Amniotic epithelial cell (primary cell): ENCODE measurements at places on chromosomes 11 and 22.

GRCh38 chr11:4105916-4106315 lies 11.3 kb downstream of the RRM1 start:
- DNase-seq, result no peak

- no peak for DNase-seq
Observed at GRCh38 chr22:44765571-44766285, 13.4 kb downstream of the ARHGAP8 start.

DNA sequence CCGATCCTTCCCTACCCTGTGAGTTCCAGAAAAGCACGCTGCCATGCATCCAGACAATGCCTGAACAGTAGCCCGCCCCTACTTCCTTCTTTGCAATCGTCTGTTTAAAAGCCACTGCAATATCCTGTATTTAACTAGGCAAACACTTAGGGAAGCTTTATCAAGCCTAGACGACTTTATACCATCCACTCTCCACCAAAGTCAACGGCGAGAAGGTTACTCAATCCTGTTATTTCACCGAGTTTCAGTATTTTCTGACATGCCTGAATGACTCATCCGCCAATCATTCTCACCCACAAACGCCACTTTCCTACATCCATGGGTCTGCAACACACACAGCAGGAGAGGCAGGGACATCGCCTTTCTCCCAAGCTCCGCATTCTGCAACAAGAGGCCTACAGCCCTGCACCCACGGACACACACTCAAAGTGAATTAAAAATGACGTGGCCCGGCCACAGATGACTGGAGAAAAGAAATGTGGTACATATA lies 9.3 kb downstream of the CELSR1 start:
- peak; percentile 95 for DNase-seq

GRCh38 chr11:80241766-80242165 lies 800.9 kb upstream of the TENM4 start:
- peak; percentile 66 for DNase-seq

- peak; percentile 45 for DNase-seq
Observed at GRCh38 chr11:18844753-18845367, 53.3 kb upstream of the PTPN5 start.

GRCh38 chr11:10942620-10943019 lies 84.8 kb upstream of the ZBED5 start:
- DNase-seq, result no peak

DNA sequence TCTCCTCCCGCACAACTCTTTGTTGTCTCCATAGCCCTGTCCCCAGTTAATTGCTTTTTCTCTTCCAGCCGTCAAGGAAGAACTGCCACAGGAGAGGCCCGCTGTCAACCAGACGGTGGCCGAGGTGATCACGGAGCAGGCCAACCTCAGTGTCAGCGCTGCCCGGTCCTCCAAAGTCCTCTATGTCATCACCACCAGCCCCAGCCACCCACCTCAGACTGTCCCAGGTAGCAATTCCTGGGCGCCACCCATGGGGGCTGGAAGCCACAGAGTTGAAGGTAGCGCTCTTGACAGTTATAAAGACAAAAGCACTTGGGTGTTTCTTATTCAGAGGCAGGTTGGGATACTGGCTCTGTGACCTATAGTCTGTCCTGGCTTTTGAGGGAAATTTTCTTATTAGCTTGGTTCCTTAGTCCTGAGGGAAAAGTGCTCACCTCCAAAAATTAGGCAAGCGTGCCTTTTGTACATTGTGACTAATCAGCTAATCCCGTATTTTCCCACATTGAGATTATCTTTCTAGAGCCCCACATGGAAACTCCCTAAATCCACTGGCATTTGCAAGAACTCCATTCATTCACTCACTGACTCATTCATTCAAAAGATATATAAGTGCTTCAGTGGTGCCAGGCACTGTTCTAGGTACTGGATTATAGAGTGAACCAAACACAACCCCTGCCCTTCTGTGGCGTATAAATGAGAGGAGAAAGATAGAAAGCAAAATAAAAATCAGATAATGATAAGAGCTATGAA lies 65.9 kb downstream of the KREMEN1 start:
- peak; percentile 71 for DNase-seq
